Stimulated activated CD4-positive, alpha-beta T cell treated with anti-CD3 and anti-CD28 coated beads, Interleukin-15, amount 100 ng/mL, for 1 hour (primary cell): ENCODE measurements at places on chromosomes 4 and X.

- no peak for DNase-seq
Observed at GRCh38 chr4:117965622-117966021, 68.7 kb upstream of the NDST3 start.

DNA sequence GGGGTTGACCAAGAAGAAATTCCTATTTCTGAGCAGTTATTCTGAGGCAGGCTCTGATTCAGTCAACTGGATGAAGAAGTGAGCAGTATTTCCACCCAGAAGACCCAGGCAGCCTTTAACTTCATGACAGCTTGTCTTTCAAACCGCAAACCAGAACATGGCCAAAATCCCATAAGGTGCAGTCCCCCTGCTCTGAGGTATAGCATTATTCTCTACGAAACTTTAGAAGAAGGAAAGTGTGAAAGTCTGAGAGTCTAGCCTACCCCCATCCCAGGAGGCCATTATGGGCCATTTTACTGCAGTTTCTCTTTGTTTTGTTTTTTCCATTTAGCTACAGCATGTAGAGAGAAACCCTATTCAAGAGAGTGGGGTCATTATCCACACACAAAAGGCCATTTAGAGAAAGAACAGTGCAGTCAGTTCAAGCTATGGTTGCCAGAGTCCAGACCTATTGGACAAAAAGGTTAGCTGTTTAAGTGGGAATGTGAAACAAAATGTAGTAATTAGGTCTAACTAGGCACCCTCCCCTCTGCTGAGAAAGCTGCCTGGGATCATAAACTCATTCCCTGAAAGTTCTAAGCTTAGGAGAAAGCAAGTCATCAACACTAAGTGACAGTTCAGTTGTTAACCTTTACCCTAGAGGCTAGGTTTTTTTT is 52.1 kb upstream of the RASGEF1B start:
- DNase-seq, result no peak

GRCh38 chr4:31923634-31924033 is 1203.5 kb downstream of the PCDH7 start:
- DNase-seq, result no peak

- DNase-seq, result peak; percentile 32
Observed at GRCh38 chrX:64975989-64976672, at the start of gene ZC4H2. ZC4H2 (minus strand) TSS chrX:64976450; CDS start chrX:64976377, 73 bp downstream.

GRCh38 chrX:53317365-53318069 is 36.1 kb upstream of the IQSEC2 start:
- DNase-seq, result peak; percentile 43

DNA sequence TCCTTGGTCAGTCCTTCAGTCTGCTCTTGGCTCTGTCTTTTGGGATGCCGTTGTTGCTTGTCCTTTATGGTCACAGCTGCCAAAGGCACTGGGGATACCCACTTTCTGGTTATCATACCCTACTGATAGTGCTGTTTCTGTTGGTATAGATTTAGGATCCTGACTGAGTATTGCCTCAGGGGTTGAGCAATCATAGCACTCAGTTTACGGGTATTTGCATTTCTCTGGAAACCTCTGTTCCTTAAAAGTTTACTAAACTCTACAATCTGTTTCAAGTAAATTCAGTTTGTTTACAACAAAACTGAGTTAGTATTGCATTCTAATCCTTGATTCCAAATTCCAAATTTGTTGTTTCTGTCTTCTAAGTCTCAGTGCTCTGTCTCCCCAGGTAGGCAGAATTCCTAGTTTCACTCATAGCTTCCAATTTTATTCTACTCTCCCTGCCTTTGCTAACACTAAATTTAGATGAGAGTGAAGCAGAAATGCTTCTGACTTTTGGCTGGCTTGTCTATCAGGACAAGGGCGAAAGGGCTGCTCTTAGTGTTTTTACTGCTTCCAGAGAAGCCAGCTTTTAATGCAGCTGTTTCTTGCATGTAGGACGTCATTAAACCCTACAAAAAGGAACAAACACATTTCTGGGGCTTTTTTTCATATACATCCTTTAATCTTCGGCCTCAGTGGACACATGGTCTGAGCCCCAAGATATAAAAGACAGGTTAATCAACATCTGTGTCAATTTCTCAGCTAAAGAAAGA is 17.2 kb upstream of the TET2 start:
- no peak for DNase-seq

DNA sequence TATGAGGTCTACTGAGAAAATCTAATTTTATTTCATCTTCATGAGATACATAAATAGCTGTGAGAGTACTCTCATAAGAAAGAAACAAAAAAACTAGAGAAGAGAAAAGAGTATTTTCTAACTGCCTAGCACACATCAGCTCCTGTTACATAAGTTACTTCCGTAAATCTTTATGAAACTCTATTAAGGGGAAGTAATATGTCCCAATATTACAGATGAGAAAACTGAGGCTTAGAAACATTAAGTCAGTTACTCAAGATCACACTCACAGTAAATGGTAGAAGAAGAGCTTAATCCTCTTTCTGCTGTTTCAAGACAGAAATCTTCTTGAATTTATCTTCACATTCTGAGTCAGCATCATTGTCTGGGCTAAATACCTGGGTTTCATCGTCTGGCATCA is 164.1 kb downstream of the DTHD1 start:
- DNase-seq, result no peak

DNA sequence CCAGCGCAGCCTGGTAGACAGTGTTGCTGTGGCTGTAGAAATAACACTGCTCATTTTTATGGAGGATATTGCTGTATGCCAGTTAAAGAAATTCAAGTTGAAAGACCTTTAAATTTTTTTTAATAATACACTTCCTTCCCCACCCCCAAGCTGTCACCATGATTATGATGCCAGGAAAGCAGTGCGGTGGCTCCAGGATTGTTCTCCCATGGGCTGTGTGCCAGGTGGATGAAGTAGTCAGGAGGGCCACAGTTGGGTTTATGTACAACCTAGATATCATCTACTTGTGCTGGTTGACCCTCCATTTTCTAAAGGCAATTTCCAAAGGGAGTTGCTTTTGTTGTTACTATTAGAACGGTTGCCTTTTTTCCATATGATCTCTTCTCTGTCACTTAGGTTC is 136.6 kb downstream of the AFF1 start:
- DNase-seq, result no peak

DNA sequence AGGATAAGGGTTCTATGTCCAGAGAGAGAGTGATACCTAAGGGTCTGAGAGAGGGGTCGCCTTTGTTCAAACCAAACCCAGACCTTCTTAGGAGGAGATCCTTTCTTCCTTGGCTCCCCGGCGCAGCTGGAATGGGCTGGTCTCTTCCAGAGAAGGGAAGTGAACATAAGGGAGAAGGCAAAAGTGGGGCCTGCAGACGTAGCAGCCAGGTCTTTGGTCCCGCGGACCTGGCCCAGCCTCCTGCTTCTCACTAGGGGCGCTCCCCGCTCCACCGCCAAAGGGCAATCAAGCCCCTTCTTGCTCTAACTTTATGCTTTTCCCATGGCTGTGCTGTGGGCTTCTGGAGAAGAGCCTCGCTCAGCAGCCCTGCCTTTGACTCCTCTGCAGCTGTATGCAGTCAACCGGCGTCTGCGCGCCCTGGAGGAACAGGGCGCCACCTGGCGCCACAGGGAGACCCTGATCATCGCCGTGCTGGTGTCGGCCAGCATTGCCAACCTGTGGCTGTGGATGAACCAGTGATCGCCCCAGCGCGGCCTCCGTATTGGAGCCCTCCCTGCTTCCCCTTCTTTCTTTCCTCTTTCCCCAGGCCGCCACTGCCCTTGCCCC is 6.5 kb downstream of the FATE1 start:
- DNase-seq, result no peak

- DNase-seq, result no peak
Observed at GRCh38 chr4:88159229-88159725, 838 bp upstream of the ABCG2 start.

DNA sequence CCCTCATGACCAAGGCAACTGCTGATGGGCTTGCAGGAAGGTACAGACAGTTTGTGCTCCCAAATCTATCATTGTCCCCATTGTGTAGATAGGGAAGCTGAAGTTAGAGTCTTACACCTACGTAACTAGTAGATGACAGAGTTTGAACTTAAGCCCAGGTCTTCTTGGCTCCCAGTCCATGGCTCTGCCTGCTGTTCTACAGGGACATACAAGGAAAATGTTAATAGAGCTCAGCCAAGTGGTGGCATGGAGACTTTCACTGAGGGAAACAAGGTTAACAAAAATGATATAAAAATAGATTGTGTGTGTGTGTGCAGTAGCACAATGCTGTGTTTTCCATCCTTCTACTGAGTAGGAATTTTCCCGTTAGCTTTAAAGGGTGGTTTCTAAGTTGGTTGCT is 936.5 kb downstream of the RPA4 start:
- DNase-seq, result no peak

DNA sequence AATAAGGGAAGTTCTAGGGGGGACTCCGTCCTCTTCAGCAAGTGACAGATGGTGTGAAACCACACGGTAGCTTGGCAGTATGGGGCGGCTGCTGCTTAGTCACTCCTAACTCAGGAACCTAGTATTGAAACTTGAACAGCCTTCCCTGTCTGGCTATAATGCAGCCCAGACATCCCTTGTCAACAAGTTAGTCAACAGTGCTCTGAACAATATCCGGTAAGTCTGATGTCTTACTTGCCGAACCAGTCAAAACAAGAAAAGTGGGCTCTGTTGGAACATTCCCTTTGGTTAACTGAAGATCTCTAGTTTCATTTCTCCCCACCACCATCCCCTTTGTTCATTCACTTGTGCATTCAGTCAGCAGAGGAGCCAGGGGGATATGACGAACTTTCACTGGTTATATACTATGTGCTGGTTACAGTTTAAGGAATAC is 18.7 kb upstream of the CXCL13 start:
- DNase-seq, result no peak

DNA sequence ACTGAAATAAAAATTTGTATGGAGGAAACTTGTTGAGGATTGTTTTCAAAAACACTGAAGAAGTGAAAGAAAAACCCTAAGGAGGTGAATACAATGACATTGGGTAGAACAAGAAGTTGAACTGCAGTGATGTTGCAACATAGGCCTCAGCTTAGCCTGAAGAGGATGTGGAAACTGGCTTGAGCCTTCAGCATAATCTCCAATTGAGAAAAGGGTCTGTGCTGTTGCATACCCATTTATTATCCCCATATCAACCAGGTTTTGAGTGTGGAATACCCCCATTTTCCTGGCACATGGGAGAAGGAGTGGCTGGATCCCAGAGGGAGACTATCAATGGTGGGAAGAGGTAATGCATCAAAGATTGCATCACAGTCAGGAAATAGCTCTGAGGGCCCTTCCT is 695.0 kb upstream of the HS3ST1 start:
- no peak for DNase-seq

DNA sequence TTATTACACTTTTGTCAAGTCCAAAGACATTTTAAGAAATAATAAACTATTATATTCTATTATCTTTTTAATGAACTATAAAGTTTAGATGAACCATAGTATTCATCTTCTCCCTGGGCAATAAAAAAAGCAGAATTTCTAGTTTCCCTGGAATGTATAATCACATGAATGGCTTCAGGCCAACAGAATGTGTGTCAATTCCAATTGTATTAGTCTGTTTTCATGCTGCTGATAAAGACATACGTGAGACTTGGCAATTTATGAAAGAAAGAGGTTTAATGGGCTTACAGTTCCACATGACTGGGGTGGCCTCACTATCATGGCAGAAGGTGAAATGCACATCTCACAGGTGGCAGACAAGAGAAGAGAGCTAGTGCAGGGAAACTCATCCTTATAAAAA is 70.7 kb upstream of the ANXA10 start:
- no peak for DNase-seq

DNA sequence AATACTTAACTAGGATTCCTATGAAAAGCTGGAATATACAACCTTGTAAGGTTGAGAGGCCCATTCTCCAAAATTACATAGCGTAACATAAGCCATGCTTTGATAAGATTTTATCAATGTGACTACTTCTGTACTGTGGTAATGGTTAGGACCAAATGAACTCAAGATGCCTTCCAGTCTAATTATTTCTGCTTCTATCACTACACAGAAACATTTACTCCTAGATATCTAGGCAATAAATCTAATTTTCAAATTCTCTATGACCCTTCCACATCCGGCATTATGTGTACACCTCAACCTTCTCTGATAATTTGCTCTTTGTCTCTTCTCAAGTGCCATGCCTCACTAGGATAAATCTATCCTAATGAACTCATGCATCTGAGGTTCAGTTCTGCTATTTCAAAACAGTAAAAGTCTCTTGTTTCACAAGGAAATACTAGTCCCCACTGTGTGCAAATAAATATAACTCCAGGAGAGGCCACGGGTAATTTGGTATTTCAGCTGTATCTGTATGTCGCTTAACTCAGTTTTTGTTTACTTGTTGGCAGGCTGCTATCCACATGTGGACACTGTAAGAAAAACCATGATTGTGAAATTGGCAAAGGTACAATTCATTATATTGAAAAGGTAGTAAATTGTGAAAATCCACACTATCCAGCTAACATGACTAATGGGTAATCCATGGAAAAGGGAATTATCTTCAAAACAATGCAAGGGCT is 93.3 kb downstream of the PRDM5 start:
- DNase-seq, result no peak

- DNase-seq, result no peak
Observed at GRCh38 chr4:91113130-91113706, 986.0 kb downstream of the CCSER1 start.

- DNase-seq, result no peak
Observed at GRCh38 chr4:4677556-4678522, 136.0 kb upstream of the STX18 start.

DNA sequence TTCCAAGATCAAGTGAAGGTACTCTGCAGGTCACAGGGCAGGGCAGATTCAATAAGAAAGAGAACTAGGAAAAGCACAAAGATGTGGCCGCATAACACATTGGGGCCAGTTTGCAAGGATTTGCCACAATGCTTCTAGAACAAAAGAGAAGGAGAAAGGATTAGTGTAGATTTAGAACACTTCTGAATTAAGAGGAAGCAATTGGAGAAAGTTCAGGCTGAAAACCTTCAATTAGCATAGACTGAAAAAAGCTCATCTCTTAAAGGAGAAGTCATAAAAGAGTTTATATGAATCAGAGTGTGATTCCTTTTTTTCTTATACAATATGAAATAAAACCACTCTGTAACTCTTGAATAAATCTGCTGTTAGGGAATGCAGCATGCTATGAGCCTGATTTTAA is 215.6 kb upstream of the FAT1 start:
- DNase-seq, result no peak

- DNase-seq, result no peak
Observed at GRCh38 chr4:7646384-7647061, 211.8 kb upstream of the PSAPL1 start.

DNA sequence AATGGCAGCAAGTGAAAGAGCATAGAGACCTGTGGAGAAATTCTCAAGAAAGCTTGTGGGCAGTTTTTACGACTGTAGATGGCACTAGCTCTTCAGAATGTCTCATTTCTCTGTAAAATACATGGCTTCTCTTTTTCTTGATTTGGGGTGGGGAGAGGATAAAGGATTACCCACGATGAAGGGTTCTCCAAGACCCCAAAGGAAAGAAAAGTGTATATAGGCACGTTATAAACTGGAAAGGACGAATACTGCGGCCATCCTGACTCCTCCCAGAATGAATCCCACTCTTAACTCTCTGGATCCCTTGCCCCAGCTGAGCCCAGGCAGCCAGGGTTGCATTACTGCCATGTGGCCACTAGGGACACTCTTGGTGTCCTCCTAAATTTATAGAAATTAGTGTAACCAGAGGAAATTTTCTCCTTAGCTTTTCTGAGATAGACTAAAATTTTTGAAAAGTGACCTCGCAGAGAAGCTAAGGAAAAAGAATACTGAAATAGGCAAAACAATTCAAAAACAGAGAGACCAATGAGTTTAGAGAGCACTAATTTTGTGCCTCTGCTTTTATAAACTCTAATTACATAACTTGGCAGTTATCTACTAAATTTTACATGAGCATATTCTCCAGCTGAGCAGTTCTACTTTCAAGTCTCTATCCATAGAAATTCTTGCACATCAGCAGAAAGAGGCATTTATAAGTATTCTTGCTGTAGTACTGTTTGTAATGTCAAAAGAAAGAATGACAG is 37.8 kb upstream of the PCDH19 start:
- DNase-seq, result no peak
